ENCODE measurements at places on chromosomes 7 and 10.

DNA sequence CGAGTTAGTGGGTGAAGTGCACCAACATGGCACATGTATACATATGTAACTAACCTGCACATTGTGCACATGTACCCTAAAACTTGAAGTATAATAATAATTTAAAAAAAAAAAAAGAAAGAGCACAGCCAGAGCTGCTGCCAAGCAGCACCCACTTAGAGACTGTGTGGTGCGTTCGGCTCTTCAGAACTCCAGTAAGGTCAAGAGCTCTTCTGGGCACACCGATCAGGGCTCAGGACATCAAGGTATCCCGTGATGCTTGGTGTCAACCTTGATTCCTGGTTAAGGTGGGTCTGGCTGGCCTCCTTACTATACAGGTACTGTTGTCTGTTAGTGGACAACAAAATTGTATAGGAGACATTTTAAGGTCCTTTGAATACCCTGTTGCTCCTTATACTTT lies 385.7 kb upstream of the AKR1E2 start:
- no peak for DNase-seq

DNA sequence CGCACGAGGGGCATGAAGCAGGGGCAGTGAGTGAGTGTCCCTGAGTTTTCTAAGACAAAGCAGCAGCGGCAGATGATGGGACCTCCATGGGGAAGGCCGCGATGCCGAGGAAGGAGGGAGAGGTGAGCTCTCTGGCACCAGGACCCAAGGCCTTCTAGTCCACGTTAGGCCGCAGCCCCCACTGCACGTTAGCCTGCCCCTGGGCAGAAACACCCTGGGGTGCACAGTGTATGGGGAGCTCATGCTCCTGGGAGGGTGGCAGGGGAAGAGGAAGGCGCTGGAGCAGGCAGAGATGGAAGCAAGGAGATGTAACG lies 97.3 kb upstream of the IKZF1 start:
- DNase-seq: no peak

DNA sequence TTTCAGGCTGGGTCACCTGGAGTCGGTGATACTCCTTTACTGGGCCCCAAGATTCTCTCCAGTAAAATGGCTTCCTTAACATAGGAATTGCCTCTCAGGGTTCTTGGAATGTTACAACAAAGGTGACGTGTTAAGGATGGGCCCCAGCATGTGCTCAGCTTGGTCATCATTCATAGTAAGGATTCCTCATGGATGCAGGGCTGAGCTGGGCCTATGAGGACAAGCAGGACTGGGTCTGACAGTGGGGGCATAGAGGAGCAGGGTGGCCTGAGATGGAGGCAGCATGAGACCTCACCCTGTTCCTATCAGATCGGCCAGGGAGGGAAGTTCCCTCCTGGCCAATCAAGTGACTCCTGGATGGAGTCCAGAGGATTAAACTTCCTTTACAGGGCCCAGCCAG lies 12.8 kb upstream of the MBL2 start:
- no peak for DNase-seq

DNA sequence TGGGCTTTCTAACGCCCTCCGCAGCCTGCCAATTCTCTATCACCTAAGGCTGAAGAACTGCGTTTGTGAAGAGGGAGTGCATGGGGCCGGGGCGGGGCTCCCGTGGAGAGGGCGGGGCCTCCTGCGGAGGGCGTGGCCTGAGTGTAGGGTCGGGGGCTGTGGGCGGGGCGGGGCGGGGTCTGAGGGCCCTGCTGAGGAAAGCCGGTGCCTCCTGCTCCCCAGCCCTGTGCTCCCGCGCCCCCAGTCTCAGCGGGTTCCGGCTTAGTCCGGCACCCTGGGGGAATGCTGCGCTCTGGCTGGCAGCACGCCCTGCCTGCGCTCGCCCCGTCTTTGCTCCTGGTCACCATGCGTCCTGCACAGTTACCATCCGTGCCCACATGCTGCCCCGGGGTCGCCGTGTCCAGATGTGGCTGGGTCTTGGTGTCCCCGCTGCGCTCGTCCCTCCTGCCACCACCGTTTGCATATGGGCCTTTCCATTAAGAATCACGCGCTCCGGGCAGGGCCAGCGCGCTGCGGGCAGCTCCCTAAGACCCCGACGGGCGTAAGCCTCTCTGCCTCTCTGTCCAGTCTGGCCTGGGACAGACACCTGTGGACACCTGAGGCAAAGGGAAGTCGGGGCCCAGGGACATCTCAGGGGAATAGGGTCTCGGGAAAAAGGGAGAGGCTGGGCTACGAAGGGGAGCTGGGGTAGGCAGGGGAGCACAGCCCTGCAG lies 144.0 kb upstream of the RET start:
- DNase-seq: no peak

DNA sequence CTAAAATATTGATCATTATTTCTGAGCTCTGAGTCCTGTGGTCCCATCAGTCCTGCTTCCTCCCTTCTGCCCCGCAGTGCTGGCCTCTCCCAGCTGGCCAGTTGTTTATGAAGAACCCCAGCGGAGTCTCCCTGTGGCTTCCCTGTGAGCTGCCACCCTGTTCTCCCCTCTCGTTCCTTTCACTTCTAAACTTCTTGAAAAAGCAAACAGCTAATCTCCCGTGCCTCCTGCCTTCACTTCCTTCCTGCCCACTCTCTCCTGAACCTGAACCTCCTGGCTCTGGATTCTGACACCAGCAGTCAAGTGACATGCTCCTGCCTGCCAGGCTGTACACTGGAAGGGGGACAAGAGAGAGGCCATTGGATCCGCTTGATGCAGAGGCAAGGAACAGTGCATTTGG lies 63.7 kb upstream of the ZPBP start:
- no peak for DNase-seq

DNA sequence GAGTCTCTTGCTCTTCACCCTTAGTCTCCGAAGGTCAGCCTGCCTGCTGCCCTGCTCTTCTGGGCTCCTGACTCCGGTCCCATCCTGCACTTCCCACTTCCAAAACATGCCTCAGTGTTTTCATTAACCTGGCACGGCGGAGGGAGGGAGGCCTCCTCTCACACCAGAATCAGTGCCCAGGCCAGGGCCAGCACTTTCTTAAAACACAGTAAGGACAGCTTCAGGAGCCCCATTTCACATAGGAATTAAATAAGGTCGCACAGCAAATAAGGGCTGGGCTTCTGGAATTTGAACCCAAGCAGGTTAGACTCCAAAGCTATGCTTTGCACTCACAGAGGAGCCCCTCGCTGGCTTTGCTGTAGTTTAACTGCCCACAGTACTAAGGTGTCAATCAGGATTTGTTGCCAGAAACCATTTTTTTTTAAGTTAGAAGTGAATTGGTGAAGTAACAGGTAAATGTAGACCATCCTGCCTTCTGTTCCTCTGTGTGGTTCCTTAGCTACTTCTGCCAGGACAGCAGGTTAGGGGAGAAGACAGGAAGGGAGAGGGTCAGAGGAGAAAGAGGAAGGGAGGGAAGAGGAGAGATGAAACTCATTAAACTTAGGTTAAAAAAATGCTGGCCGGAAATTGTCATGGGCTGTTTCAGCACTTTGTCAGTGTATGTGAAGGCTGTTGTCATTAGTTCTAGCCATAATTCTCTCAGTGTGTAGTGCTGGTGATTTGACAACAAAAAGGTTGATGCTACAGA lies 1.1 kb downstream of the RASSF4 start:
- DNase-seq: no peak

- no peak for DNase-seq
Observed at GRCh38 chr10:131001438-131001837, 310.1 kb downstream of the TCERG1L start.

GRCh38 chr10:52083422-52083821 lies 230.7 kb upstream of the DKK1 start:
- DNase-seq: no peak

GRCh38 chr7:87451187-87451586 lies 24.3 kb downstream of the ABCB4 start:
- no peak for DNase-seq

GRCh38 chr7:64774204-64774842 lies 19.9 kb upstream of the ZNF138 start:
- no peak for DNase-seq

GRCh38 chr10:13400196-13400965 lies 52.3 kb upstream of the SEPHS1 start:
- DNase-seq: no peak

DNA sequence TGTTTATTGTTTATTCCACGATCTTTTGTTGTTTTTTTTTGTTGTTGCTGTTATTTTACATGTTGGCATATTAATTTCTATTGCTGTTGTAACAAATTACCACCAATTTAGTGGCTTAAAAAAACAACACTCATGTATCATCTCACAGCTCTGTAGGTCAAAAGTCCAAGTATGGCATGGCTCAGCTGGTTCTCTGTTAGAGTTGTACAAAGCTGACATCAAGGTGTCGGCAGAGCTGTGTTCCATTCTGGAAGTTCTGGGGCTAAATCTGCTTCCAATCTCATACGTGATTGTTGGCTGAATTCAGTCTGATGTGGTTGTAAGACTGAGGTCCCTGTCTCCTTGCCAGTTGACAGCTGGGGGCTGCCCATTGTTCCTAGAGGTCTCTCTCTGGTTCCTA lies 60.2 kb upstream of the FAM133B start:
- no peak for DNase-seq

DNA sequence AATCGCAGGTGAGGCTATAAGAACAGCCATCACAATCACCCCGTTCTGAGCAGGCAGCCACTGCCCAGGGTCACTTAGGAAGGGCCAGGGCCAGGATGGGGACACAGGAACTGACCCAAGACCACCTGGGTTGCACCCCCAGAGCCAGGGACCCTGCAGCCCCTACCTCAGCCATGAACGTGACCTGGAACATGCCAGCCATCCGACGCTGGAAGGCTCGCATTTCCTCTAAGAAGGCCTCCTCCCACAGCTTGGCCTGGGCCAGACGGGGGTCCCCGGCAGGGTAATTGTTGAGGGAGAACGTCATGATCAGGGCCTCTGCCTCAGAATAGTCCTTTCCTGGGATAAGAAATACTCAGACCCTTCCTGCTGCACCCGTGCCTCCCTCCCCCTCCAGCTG lies 5.0 kb downstream of the NPC1L1 start:
- DNase-seq: no peak

GRCh38 chr7:113774182-113774807 lies 144.5 kb downstream of the PPP1R3A start:
- DNase-seq: no peak

- no peak for DNase-seq
Observed at GRCh38 chr10:102682981-102683380, 31.2 kb downstream of the ARL3 start.

GRCh38 chr7:2173189-2173827 lies 59.4 kb downstream of the MAD1L1 start:
- no peak for DNase-seq

- DNase-seq: peak; percentile 58
Observed at GRCh38 chr10:51860257-51860656, 160.9 kb upstream of the CSTF2T start.

GRCh38 chr7:155233311-155234157 lies 64.1 kb upstream of the INSIG1 start:
- DNase-seq: peak; percentile 63

DNA sequence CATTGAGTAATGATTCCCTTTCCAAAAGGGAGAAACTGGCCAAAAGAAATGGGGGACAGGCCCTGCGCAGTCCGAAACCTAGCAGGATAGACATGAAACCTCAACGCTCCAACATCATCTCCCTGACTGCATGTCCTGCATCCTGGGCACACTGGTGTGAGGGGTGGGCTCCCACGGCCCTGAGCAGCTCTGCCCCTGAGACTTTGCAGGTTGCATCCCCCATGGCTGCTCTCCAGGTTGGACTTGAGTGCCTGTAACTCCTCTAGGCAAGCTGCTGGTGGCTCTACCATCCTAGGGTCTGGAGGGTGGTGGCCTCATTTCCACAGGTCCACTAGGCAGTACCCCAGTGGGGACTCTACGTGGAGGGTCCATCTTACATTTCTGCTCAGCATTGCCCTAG lies 16.3 kb upstream of the CRYGN start:
- DNase-seq: no peak

- DNase-seq: no peak
Observed at GRCh38 chr10:17655567-17656146, 11.7 kb downstream of the STAM start.

- peak; percentile 23 for DNase-seq
Observed at GRCh38 chr7:112453505-112454171, 3.4 kb downstream of the IFRD1 start.

GRCh38 chr10:110209454-110209925 lies 2.1 kb downstream of the MXI1 start:
- DNase-seq: peak; percentile 68

- no peak for DNase-seq
Observed at GRCh38 chr7:82348251-82348650, 95.3 kb downstream of the CACNA2D1 start.

- DNase-seq: no peak
Observed at GRCh38 chr10:53909791-53910190, 891.2 kb downstream of the PCDH15 start.

GRCh38 chr10:71520042-71520441 lies 123.3 kb downstream of the CDH23 start:
- DNase-seq: no peak

DNA sequence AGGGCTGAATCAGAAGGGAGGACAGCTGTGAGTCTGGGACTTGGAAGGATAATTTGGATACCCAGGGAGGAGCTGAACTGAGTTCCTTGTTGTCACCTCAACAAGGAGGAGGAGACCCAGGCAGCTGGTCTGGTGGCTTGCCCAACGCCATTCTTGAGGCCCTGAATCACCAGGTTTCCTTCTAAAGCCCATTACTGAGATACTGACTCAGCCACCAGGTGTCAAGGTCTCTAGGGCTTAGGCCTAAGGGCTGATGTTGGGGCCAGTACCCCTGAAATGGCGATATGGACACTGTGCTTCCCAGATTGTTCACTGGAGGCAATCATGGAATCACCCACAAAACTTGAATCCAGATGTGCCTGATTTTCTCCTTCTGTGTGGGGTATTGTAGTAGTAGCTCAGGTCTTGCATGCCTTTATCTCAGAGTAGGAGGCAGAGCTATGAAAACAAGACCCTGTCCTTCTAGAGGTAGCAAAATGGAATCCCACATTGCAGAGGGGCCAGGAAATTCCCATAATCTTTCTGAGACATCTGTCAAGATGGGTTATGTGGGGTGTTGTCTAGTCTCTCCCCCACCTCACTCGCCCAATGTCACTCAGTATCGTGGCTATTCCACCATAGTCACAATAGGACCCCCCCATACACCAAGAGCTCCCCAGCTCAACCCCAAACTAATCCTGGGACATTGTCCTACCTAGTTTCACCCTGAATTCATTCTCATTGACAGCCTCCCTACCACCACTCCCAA lies 1.8 kb upstream of the ATG9B start:
- DNase-seq: no peak

DNA sequence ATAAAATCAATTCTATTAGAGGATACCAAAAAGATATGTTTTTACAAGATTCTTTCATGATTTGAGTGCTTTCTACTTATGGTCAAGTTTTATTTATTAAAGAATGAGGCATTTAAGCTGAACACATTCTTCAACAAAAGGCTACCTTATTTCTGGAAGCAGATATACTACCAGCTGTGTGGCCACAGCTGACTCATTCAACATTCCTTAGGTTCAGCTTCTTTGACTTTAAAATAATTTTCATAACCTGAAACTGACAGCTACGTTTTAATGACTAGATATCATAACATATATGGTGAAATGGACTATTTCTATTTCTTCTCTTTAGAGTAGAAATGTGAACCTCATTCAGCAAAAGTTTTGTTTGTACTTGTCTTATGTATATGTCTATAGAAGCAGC lies 414.2 kb upstream of the SEMA3C start:
- DNase-seq: peak; percentile 43

Data from foreskin melanocyte (primary cell).